ENCODE measurements at places on chromosomes 3 and 15.

- no peak for DNase-seq
These were observed 1040.8 kb upstream of the SEMA6D start for GRCh38 chr15:46676233-46677206.

DNA sequence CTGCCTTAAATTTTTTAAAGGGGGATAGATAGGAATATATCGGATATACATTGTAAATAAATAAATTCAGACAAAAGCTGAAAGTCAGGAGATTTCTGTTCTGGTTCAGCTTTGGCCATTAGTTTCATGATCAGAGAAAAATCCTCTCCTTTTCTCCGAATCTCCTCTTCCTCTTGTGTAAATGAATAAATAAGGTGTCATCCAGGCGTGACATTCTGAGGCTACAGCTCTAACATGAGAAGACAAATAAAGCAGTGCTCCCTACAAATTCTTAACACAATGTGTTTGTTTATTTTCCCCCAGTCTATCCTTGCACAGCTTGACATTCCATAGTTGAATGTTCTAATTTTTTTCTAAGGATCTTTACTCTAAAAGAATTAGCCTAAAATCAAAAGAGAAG is 9.4 kb upstream of the MB21D2 start:
- DNase-seq = no peak

DNA sequence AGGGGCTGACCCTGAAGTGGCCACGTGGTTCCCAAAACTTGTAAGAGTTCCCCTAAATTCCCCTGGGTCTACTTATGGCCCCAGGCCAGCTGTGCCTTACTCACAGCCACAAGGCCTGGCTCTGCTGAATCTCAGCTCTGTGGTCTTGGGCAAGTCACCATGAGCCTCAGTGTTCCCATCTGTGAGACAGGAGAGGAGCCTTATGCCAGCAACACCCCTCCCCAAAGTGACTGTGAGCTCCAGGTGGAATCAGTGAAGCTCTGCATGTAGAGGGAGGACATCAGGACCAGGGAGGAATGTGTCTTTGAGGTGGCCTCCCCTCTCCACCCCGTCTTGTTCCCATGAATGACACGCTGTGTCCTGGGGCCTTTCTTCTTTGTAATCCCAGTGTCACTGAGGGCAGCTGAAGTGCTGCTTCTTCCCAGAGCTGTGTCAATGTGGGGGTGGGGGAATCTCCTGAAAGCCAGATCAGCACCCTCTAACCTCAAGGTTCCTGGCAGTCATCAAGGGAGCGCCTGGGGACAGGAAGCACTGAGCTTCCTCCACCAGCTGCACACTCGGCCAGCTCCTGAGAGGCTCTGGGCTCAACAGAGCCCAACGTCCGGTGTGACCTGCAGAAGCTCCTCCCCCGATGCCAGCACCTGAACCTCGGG is 258.9 kb downstream of the UACA start:
- no peak for DNase-seq

DNA sequence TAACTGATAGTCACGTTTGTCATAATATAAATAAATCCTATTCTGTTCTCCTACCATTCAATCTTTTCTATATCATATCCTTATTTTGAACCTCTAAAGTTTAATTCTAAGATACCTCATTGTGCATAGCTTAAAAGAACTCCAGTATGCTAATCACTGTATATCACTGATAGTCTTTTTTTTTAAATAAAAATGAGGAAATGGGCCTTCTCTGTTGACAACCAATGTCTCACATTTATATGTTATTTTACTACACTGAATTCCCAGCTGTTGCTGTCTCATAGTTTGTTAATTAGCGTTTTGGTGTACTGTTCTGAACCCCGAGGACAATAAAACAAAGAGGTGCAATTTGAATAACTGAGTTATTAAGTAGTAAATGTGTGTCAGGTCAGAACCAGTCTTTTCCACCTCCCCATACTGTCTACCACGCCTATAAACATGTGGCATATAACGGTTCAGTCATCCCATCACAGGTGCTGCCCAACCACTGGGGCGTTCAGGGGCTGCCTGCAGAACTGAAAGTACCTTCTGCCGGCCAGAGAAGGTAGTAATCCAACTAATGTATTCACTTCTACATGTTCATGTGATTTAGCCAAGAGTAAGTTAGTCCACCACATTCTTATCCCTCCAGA is 14.9 kb downstream of the CBLB start:
- no peak for DNase-seq

DNA sequence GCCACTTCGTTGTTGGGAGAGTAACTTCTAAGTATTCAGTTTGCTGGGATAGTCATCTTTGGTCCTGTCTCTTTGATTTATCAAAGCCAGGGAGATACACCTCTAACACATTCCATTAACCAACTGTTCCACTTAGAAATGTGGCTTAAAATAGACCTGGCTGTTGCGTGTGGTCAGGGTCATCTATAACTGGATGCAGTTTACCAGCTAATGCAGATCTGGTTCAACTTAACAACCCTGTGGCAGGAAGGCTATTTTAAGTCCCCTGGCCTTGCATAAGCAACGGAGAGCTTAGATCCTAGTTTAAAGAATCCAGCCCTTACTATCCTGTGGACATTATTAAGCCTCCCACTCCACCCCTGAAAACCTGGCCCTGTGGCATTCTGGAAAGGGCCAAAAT is 28.1 kb upstream of the CAPN3 start:
- DNase-seq = no peak

- DNase-seq = peak; percentile 37
These were observed 917.1 kb downstream of the PLOD2 start for GRCh38 chr3:145243875-145244274.

All from AG04450 (cell line).